ENCODE measurements at places on chromosomes 7 and 10.

GRCh38 chr7:118195837-118196474 is 12.0 kb downstream of the LSM8 start:
- DNase-seq: peak; percentile 79

DNA sequence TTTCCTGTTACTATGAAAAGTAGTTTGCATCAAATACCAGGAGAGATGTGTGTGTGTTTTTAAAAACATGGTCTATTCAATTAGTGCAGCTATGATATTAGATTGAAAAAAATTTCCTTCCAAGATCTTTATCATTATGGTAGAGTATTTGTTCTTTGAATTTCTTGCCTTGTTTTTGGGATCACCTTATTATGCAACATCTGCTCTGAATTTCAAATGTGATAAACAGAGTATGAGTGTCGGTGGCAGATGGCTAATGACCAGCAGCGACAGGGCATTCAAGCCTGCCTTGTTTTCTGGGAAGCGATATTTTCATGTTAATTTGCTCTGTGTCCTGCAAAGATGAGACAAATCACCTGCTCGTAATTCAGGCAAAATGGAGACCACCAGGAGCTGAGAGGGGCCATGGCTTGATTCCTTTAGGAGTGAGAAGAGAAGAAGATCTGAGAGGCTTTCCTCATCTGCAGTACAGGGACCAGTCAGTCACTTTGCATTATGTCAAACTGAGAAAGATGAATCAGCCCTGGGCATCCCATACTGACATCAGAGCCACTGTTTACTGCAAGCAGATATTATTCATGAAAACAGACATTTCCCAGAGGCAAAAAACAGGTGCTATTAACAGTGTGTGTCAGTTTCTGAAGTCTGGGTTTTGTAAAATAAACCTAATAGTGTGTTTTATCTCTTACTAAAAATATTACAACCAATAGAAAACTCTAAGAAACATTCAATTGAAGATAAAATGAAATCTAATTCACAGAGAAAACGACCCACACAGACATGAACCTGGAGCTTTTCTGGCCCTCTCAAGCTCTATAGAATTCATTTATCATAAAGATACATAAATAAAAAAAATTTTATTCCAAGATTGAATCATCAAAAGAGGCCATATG is 67.6 kb downstream of the CDK6 start:
- DNase-seq: peak; percentile 91

- peak; percentile 88 for DNase-seq
These were observed 1.5 kb downstream of the PDLIM1 start for GRCh38 chr10:95289003-95289920.

GRCh38 chr7:126979722-126980121 is 273.0 kb downstream of the GRM8 start:
- no peak for DNase-seq

GRCh38 chr7:139172775-139173174 is 58.3 kb upstream of the UBN2 start:
- DNase-seq: no peak

GRCh38 chr10:21950566-21950965 is 53.0 kb downstream of the DNAJC1 start:
- DNase-seq: no peak

DNA sequence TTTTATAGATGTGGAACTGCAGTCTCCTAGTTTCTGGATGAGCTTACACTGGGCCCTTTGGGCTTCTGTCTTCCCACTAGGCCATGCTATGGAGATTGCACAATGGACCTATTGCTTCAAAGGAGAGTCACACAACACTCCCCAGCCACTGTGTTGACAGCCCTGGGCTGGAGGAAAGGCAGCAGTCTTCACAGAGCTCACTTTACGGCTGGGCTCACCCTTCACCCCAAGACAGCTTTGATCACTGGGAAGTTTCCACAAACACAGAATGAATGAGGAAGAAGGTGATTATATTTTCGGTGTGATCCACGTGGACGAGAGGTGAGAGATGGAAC is 92.7 kb upstream of the GDF10 start:
- DNase-seq: no peak

DNA sequence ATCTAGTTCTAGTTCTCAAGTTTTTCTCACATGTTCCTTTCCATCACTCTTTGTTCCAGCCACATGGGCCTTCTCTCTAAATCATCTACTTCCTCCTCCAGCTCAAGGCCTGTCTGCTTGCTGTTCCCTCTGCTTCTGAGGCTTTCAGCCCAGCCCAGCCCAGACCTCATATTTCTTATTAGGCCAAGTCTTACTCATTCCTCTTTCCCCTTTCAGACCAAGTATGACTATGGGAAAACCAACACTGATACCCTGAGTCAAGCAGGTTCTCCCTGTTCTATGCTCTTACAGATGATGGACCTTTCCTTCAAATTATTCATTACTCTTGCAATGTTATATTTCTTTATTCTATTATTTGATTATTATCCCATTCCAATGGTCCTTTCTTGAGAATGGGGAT is 80.3 kb upstream of the SEM1 start:
- DNase-seq: no peak

DNA sequence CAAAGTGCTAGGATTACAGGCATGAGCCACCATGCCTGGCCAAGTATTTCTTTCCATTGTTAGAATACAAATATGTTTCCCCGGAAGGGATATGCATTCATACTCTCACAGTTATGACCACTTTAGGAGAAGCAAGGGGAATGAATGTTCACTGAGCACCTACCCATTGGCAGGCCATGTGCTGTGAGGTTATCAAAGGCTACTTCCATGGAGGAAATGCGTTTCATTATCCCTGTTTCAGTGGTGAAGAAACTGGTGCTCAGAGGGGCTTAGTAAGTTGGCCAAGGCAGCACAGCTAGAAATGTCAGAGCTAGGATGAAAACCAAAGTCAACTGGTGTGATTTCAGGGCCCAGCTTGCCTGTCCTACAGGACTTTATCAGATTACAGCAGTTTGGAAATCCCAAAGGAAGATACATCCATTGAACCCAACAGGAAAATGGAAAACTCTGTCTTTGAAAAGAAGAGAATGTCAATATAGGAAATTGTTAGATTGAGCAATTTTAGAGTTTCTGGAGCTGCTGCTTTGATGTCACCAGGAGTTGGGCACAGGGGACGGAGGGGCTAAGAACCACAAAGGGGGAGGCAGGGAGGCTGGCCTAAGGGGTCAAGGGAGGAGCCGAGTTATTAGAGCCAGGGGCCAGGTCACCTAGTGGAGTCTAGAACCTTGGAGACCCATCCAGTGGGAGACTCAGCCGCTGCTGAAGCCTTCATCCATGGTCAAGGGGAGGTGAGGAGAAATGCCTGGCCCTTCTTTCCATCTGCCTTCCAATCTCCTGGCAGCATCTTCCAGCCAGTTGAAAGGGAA is 319.8 kb downstream of the FRMD4A start:
- DNase-seq: no peak

DNA sequence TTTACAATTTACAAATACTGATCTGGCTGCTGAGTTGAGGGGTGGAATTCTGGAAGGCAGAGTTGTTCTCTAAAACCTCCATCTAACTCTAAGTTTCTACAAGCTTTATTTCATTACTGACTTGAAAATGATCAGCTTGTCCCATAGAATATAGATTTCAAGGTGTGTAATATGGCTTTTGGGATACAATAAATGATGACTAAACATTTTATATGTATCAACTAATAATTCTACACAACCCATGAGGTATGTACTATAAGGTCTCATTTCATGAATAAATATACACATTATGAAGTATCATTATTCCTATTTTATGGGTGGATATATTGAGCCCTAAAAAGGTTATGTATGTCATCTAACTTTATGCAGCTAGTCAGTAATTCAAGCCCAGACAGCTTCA is 1214.3 kb upstream of the SORCS1 start:
- DNase-seq: no peak

GRCh38 chr10:44186150-44186549 is 198.7 kb downstream of the CXCL12 start:
- DNase-seq: no peak

- DNase-seq: peak; percentile 79
These were observed 18.4 kb downstream of the SORBS1 start for GRCh38 chr10:95542761-95543160.

DNA sequence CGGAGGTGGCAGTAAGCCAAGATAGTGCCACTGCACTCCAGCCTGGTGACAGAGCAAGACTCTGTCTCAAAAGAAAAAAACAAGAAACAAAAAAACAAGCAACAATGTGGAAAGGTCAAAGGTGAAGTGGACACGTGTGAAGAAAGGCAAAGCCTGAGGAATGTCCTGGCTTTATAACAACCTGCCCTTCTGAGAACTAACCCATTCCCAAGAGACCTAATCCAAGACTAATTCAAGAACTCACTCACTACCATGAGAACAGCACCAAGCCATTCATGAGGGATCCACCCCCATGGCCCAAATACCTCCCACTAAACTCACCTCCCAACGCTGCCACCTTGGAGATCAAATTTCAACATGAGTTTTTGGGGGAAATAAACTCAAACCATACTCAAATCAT is 47.5 kb upstream of the KIF5B start:
- no peak for DNase-seq

DNA sequence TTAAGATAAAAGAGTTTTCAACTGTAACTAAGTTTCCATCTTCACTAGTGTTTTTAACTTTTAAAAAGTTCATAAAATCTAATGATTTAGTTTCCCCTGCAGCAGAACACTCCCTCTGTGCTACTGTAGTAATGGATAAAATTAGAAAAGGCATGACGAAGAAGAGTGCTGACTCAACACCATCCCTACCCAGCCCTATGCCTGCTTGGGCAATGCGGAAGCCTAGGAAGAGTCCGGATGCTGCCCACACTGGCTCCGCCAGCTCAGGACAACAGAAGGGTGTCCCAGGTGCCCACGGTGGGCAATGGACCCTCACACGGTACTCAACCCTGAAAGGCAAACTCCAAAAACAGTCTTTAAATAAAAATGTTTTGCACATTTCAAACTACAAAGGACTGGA is 118.2 kb downstream of the LARP4B start:
- DNase-seq: no peak

- DNase-seq: peak; percentile 24
These were observed 12.6 kb upstream of the SH2B2 start for GRCh38 chr7:102273749-102274712.

DNA sequence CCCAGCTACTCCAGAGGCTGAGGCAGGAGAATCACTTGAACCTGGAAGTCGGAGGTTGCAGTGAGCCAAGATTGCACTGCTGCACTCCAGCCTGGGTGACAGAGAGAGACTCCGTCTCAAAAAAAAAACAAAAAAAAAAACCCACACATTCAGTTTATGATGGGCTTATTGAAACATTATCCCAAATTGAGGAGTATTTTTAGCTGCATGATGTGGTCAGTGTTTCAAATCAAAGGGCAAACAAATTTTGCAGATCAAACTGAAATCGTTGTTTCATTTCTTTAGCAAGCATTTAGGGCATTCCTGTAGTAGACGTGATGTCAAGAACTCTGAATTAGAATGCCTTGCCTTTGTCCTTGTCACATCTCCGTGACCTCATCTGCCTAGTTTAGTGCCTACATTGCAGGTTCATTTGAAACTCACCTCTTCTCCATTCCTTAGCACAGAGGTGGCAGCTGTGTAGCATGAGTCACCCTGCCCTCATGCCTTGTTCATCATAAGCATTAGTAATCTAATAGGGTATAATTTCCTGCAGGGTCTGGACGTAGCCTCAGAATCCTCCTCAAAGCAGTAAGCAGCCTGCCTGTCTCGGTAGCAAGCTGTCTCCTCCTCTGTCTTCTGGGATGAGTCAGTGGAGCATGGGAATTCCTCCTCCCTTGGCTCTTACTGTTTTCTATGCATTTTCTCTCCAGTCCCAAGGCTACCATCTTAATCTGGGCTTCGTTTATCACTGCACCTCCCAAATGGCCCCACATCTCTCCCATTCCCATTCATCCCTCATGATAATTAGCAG is 73.8 kb downstream of the CUL1 start:
- peak; percentile 95 for DNase-seq

GRCh38 chr7:2218444-2218785 is 14.3 kb downstream of the MAD1L1 start:
- no peak for DNase-seq

DNA sequence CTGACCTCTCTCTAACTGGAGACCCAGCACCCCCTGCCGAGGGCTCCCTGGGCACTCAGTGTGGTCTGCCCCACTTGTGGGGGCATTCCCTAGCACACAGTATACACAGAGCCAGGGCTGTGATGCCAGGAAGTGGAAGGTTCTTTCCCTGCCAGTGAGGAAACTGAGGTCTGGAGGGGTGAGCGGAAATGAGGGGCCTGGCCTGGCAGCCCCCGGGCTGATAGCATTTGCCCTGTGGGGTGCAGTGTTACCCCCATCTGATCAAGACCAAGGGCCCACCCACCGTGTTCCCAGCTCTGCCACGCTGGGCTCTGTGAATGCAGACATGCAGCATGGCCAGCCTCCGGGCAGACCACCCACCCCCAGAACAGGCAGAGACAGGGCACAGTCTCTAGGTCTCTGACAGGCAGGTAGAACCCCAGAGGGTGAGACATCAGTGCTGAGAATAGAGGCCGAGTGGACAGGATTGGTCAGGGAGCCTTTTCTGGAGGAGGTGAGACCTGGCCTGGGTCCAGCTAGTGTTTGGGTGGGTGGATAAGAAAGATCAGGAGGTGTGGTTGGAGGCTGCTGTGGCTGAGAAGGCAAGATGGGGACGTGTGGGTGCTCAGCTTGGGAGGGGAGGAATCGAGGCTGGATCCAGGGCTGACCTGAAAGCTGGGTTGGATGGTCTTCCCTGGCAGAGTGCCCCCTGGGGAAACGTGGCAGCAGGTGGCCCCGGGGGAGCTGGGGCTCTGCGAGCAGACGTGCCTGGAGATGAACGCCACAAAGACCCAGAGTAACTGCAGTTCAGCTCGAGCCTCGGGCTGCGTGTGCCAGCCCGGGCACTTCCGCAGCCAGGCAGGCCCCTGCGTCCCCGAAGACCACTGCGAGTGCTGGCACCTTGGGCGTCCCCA is 10.8 kb upstream of the ZNF862 start:
- peak; percentile 39 for DNase-seq

DNA sequence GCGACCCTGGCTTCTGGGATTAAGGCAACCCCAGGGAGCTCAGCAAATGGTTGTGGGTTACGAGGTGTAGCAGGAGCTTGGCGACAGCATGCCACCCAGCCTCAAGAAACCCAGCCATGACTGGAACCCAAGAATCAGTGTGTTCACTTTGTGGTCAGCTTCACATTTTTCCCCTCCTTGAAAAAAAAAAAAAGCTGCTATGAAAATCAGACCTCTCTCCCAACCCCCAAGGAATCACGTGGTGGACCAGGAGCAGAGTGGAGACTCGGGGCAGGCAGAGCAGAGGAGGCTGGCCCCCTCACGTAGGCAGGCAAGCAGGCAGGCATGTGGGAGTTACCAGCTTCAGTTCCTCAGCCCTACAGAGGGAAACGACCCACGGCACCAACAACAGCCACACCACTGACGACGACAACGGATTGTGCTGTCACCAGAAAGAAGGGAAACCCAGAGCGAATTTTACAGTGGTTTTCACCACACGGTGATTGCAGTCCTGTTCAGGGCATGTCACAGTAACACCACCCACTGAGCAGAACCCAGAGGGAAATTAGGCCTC is 203.4 kb downstream of the SLC25A13 start:
- peak; percentile 47 for DNase-seq

- no peak for DNase-seq
These were observed 68.8 kb downstream of the OSBPL3 start for GRCh38 chr7:24911213-24911603.

- DNase-seq: peak; percentile 59
These were observed 15.1 kb upstream of the ZNF273 start for GRCh38 chr7:64887756-64888508.

GRCh38 chr7:145909991-145910513 is 206.5 kb upstream of the CNTNAP2 start:
- DNase-seq: no peak

GRCh38 chr7:47285860-47286491 is 295.9 kb downstream of the TNS3 start:
- no peak for DNase-seq

- no peak for DNase-seq
These were observed 8.8 kb downstream of the ITGB1 start for GRCh38 chr10:32949221-32949678.
